ENCODE measurements at places on chromosomes 1 and 21.
A peak's percentile ranks its signal among the peaks of the same experiment; 100 is the strongest.

DNA sequence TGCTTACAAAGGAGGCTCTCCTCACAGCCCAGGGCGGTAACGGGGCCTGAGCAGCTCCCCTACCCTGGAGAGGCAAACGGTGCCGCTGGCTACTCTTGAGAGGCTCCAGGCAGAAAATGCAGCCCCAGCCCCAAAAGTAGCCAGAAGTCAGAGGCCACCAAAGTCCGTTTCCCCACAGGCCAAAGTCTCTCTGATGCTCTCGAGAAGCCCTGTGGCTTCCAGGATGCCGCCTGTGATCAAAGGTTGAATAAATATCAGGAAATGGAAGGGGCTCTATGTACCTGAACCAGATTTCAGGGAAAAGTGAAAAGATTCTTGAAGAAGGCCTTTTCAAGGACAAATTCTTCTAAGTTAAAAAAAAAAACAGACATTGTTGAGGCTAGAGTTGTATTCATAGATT, 4.2 kb downstream of the PANK4 start:
- DNase-seq: no peak

- peak; percentile 84 for DNase-seq
Measured at GRCh38 chr1:202046227-202046626, 35.8 kb downstream of the ELF3 start.

DNA sequence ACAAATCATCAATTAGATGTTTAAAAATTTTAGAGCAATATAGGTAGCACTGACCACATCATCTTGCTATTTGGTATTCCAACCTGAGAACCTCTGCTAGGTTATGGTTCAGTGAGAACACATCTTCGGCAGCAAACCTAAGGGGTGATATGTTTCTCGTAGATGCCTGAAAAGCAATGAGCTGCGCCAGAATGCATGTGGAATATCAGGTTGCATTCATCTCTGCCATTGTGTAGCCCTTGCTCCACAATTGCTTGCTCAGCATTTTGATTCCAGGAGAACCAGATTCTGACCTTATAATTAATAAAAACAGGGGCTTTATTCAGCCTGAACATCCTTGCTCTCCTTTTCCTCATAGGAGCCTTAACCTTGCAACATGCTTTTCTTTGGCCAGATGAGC, 408.1 kb downstream of the USH2A start:
- no peak for DNase-seq

DNA sequence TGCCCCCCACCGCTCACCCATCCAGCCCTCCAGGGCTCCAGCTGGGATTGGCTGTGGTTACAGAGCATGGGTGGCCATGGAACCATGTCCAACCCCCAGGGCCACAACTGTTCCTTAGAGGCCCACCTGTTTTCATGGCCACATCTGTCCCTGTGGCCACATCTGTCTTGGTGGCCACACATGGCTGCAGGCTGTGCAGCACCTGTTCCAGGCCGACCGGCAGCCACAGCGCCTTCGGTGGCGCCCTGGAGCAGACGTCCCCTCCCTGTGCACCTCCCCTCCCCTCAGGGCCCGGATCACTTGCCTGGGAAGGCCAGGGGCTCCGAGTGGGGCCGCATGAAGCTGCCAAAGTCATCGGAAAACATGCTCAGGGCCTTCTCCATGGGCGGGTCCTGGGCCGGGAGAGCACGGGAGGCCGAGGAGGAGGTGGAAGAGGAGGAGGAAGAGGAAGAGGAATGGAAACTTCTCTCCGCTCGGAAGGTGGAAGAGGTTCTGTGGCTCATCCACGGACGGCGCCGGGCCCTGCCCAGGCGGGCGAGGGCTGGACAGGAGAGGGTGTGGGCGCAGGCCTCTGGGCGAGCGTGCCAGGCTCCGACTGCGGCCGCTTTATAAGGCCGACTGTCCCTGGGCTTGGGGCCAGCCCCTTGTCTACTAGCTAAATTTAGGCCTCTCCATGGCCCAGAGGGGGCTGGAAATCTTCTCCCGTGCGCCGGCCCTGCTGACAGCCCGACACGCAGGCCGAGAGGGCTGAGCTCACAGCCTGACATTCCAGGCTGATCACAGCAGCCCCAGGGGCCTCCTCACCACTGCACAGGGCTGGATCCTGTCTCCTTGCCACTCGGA, at the start of gene HSPB7:
Gene HSPB7 (minus strand): TSS at position 583 of the 843 bp plus-strand sequence. CDS start 80 bp downstream, at position 503.
- no peak for DNase-seq
